Activated naive CD8-positive, alpha-beta T cell treated with anti-CD3 and anti-CD28 coated beads for 36 hours (primary cell): ENCODE measurements at places on chromosomes 1 and 21.

- no peak for DNase-seq
These were observed 1.3 kb upstream of the LEMD1 start for GRCh38 chr1:205422993-205423642.

DNA sequence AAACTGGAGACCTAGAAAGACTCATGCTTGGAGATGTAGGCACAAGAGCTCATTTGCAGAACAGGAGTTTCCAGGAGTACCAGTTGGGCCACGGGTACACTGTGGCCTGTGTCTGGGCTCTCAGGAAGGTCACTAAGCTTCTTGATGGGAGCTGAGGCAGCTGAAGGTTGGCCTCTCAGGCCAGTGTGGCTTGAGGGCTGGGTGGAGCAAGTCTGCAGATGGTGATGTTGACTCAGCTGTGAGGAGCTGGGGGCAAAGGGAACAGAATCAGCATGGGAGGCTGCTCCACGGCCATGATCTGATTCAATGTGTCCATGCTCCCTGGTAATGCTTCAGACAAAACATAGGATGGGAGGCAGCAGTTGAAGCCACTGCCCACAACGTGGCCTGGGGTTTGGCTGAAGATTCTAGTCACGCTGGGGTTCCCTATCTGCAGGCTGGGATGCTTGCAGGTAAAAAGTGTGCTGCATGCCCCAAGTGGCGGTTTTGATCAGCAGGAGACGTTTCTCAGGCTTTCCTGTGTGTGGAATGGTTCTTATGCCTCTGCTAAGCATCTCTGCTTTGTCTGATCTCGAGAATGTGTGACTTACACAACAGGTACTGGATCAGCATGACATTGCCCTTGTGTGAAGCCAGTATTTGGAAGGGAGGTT is 15.4 kb upstream of the TENT5C start:
- no peak for DNase-seq

- DNase-seq = no peak
These were observed 99.2 kb downstream of the C1orf21 start for GRCh38 chr1:184485751-184486723.

DNA sequence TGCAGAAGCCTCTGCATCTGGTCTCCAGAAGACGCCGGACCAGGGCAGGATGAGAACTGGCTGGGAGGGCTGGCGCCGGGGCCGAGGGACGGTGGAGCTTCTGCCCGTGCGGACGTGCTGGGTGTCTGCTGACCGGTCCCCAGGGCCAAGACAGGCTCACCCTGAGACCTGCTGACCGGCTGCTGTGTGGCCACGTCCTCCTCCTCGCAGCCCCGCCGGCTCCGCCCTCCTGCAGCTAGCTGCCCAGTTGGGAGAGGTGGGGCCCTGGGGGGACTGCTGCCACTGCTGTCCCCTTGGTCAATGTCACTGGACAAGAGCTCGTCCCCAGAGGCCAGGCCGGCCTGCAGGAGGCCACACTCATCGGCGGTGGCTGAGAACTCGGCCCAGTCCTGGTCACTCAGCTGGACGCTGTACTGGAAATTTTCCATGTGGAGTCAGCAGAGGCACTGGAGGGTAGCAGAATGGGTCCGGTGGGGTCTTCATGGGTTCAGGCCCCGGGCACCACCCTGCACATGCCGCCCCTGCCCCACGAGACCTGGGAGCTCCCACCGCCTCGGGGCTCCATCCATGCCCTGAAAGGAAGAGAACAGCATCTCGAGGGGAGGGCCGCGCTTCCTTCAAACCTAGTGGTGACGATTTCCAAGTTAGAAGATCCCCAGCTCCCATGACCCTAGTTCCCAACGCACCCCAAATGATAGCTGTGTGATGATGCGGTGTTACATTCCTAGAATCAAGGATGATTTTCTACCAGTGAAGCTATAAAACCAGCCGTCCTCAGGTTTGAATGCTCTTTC is 1.1 kb downstream of the PERM1 start:
- DNase-seq = no peak

DNA sequence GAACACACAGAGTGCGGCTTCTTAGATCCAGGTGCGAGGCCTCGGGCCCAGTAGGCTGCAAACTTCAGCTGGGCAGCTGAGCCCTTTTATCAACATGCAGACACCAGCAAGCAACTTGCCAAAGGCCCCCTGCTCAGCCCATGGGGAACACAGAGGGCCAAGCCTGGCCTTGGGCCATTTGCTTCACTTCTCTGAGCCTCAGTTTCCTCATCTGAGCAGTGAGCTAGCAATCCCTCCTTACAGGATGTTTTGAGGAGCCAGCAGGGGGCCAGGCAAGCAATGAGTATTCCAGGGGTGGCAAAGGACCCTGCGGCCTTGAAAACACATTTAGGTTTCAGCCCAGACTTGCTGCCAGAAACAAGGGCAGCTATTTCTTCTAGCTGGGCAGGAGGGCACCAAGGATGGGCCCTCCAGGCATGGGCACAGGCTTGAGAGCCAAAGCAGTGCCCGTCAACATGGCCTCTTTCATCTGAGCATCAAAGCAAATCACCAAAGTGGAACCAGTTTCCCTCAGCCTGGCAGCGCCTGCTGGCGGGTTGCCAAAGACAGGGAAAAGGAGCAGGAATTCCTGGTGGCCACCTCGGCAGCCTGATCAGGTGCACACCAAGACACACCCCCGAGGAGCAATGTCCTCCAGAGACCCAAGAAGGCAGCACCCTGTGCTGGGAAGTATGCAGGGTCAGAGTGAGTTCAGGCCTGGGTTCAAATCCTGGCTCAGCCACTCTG is 1.4 kb downstream of the MATN1 start:
- no peak for DNase-seq

DNA sequence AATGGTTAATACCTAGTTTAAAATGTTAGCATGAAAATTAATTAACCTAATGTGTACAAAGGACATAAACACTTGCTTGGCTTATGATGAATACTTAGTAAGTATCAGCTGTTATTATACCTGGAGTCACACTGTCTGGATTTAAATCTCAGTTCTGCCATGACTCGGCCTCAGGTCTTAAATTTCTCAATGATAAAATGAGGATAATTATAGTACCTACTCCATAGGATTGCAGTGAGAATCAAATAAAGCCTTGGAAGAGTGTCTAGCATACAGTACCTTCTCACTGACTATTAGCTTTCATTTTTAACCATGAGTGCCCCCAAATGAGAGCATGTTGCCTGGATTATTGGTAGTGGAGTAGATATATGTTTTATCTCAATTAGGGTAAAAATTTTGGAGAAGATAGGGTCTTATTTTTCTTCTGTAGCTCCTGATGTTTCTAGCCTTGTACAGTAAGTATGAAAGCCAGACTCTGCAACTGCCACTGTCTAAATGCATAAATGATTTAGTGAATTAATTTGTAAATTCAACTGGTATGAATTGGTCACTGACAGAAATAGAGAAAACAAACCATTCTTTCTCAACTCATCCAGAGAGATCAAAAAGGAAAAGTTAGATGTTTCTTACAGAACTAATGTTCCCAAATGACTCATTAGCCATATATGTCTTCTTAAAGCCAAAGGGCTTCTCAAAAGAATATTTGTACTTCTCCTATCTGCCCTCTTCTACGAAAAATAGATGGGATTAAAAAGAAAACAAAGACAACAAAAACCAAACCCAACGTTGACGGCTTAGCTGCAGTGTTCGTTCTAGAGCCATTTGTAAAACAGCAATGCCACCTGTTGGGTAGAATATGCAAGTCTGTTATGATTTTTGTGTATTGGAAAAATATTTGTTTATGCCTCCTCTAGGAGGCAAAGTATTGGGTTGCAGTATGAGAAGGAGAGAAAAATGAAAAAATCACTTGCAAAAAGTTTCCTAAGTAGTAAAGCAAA is 53.8 kb upstream of the MROH9 start:
- DNase-seq = no peak

DNA sequence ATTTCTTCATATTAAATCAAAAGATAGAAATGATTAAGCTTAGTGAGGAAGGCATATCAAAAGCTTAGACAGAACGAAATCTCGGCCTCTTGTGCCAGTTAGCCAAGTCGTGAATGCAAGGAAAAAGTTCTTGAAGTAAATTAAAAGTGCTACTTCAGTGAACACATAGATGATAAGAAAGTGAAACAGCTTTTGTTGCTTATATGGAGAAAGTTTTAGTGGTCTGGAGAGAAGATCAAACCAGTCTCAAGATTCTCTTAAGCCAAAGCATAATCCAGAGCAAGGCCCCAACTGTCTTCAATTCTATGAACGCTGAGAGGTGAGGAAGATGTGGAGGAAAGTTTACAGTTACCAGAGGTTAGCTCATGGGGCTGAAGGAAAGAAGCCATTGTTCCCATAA is 88.4 kb downstream of the ADGRL2 start:
- DNase-seq = no peak

DNA sequence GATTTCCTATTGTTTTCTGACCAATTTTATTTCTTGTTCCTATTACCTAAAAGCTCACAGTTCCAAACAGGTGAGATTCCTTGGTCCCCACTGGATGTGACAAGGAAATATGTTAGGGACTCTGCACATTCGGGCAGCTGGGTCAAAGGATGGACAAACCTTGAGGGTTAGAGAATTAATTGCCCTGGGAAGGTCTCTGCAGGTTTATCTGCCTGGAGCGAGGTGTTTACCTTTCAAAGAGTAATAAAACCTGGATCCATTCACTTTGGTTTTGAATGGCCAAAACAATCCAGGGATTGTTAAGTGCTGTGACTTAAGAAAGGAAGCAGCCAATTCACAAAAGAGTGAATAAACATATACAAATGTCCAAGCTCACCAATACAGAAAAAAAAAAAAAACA is 33.6 kb upstream of the RAB4A start:
- no peak for DNase-seq

DNA sequence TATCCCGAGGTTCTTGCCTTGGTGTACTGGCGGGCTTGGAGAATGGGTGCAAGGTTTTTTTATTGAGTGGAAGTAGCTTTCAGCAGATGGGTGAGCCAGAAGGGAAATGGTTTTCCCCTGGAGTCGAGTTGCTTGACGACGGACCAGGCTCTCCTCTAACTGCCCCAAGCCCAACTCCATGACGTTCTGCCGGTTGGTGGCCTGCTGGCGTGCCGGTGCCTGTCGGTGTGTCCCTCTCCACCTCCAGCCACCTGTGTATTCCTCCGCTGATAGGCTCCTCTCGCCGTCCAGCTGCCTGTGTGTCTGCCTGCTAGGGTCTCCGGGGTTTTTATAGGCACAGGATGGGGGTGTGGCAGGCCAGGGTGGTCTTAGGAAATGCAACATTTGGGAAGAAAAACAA is 34.3 kb upstream of the PTGFRN start:
- DNase-seq = no peak

- no peak for DNase-seq
These were observed 5.4 kb downstream of the JUN start for GRCh38 chr1:58778385-58779000.

DNA sequence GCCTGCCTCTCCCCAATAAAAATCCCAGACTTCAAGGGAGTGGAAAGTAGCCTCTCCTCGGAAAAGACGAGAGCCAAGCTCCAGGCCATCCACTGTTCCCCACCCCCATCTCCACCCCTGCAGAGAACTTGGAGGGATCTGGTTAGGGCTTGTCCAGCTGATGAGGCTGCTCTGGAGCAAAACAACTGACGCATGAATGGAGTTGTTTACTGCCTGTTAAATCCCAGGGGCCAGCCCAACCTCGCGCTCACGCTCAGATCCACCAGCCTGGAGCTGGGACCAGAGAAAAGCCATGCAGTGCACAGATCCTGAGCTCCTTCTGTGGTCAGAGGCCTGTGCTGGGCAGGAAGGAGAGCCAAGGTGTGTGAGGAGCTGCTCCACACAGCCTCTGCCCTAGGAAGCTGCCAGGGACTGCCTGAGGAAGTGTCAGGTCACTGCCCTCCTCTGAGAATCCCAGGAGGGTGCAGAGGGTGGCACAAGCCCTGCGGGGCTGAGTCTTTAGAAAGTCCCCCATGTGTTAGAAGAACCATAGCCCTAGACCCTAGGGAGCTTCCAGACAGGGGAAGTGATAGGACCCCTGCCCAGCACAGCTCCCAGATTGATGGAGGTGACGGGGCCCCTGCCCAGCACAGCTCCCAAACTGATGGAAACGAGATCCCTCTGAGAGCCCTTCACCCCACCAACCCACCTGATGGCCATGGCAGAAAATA is 109.0 kb upstream of the IPO9 start:
- DNase-seq = no peak

- no peak for DNase-seq
These were observed 28.4 kb upstream of the NPPB start for GRCh38 chr1:11886986-11887665.

DNA sequence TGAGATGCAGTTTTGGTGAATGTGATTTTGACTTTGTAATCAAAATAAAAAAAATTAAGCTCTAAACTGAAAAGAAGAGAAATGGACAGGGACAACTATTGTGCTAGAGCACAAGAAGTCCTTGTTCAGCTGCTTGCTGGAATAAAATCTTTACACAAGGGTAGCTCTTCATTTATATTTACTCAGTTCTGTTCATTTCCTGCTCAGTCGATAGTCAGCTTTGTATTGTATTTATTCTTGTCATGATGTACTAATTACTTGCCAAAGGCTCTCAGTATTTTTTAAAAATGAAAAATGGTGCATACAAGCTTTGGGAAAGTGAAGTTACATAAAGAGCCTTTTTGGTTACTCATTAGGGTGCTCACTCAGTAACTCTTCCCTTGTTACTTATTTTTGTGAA is 17.8 kb downstream of the F5 start:
- no peak for DNase-seq

GRCh38 chr1:232428036-232428645 is 201.8 kb downstream of the SIPA1L2 start:
- DNase-seq = no peak

DNA sequence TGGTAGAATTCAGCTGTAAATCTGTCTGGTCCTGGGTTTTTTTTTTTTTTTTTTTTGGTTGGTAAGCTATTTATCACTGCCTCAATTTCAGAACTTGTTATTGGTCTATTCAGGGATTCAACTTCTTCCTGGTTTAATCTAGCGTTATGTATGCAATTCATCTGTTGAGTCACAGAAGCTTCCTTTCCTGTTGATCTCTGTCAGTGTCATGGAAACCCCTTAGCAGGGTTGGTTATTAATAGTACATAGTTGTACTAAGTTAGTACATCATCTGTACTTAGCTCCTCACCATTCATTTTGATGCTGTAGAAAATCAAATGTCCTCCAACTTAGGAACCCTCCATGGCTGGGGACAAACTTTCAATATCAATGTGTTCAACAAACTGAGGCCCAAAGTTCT is 51.0 kb upstream of the BARHL2 start:
- no peak for DNase-seq

- DNase-seq = no peak
These were observed 28.6 kb downstream of the LRIG2 start for GRCh38 chr1:113101588-113101987.
